ENCODE measurements at places on chromosomes 7 and 10.

GRCh38 chr7:26910221-26910620 lies 45.8 kb upstream of the SKAP2 start:
- no peak for DNase-seq

GRCh38 chr7:5395246-5395645 lies 28.4 kb downstream of the TNRC18 start:
- no peak for DNase-seq

- no peak for DNase-seq
Observed at GRCh38 chr10:94402843-94403379, 570 bp downstream of the TBC1D12 start.

DNA sequence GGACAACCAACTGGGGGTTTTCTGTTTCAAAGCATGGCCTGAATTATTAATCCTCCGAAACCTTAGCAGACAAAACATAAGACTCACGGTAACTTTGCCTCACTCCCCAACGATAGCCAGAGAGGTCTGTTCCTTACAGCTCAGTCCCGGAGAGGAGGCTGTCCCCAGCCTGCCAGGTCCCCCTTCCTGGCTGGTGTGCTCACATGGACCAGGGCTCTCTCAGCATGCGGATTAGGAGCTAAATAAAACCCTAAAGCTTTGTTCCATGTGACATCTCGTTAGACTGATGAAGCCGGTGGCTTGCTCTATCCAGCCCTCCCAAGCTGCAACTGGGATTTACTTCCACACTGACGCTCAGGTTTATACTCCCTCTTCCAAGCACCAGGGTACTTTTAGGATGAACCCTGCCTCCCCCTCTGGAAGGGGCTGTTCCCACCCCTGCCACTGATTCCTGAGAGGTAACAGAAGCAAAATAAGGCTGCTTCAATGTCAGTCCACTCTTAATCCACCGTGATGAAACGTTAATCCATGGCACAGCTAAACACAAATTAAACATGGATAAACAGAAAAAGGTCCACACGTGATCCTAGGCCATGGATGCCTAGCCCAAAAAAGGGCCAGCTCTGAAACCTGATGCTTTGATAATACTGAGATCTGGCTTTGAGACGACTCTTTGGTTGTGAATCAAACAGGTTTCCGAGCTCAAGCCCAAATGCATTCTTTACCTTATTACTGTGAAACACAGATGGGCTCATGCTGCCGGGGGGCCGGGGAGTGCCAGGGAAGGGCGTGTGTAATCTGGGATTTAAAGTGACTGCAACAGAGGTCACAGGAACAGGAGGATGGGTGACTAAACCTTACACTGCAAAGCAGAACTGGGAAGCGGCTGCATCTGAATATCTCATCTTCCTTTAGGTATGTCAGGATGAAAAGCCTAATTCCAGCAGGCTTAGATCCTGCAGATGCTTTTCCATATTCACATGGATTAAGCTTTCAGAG lies 86.2 kb downstream of the ZRANB1 start:
- no peak for DNase-seq

DNA sequence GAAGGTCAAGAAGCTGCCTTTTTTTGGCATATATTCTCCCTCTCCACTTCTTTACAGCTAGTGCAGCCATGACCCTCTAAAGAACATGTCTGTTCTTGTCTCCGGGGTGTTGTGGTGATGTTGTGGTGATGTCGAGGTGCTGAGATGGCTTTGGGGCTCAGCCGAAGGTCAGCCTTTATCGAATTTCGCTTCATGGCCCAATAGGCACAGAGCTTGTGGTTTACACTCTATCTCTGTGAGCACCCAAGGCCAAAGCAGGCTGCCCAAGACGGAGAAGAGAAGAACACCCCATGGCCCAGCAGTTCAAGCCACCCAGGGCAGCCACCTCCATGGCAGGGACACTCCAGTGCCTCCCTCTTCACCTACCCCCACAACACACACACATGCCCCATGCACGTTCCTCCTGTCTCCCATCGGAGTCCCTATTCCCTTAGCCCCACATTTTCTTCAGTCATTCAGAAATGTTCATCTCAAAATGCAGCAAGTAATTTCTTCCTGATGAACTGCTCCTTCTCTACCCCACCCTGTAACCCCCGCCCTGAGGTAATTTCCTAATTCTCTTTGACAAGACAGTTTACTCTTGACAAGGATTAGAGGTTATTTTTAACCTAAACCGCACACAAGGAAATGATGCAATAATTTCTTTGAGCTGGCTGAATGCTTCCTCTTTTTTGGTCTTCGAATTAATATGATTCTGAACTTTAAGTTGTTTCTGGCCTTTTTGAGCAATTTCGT lies 18.6 kb upstream of the ADRB1 start:
- DNase-seq, result peak; percentile 27

- DNase-seq, result no peak
Observed at GRCh38 chr10:69744971-69745370, 56.7 kb upstream of the COL13A1 start.

DNA sequence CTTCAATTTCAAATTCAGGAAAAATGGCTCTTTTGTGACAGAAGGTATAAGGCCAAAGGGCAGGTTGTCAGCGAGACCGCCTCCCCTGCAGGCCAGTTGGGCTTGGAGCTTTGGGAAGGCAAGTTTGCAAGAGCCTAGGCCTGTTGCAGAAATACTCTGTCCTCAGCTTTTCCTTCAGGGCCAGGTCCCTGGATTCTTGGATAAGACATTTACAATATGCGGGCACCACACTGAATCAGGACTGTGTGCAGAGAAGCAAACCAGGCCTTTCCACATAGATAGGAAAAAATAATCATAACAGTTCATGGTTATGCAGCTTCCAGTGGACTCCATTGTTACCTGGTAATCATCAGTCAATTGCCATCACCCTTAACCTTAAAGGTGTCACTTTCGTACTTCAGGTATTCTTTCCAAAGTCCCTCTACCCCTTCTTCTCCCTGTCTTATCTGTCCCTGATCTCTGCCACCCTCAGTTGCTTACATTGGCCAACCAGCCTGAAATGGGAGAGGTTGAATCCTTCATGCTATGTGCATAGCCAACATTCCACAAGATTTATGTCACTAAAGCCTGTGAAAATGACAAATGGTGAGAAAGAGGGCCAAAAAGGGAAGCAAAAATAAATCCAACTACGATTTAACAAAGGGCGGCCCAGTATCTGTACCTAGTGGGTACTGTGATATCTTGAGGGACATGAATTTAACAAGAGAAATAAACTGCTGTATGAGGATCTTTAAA lies 304.5 kb upstream of the NFE2L3 start:
- DNase-seq, result no peak

DNA sequence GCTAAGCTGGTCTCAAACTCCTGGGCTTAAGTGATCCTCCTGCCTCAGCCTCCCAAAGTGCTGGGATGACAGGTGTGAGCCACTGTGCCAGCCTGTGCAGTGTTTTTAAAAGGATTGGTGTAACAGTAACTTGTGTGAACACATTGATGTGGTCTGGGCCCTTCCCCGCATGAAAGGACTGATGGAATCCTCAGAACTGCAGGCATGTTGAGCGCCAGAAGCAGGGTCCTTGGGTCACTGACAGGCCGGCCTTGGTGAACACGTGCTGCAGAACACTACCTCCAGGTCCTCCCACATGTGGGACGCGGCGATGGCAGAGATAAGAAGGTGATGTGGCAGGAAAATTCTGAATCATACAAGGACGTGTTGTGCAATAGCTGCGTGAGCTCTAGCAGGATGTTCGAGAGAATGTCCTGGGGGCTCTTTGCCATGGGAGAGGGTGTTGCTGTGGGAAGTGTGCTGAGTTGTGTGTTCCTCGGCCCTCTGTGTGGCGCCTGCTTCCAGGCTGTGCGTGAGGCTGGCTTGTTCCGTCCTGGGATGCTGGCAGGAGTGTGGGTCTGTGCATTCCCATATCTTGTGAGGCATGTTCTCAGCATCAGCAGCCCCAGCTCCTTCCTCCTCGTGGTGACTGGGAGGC lies 68.2 kb downstream of the DNAJB6 start:
- DNase-seq, result peak; percentile 70

- no peak for DNase-seq
Observed at GRCh38 chr10:109126016-109126415, 797.3 kb downstream of the XPNPEP1 start.

- no peak for DNase-seq
Observed at GRCh38 chr10:70744617-70745143, 40.5 kb downstream of the TBATA start.

GRCh38 chr7:135684136-135684535 lies 21.8 kb downstream of the STMP1 start:
- no peak for DNase-seq

DNA sequence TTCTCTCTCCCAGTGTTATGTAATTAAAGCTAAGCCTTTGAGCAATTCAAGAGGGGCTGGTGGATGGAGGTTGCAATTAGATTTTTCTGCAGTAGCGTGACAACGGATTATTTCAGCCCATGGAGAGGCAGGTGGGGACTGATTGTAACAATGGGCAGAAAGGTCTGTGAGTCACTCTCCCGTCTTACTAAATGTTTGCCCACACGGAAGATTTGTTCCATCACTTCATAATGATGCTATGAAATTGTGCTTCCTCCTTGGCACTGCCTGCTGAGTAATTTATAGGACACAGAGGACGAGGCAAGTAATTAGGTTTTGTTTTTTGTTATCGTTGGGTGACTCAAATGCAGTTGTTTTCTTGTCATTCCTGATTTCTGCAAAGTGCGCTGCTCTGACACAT lies 594.5 kb upstream of the DPP6 start:
- no peak for DNase-seq

- DNase-seq, result no peak
Observed at GRCh38 chr7:22487978-22488642, 11.9 kb downstream of the STEAP1B start.

DNA sequence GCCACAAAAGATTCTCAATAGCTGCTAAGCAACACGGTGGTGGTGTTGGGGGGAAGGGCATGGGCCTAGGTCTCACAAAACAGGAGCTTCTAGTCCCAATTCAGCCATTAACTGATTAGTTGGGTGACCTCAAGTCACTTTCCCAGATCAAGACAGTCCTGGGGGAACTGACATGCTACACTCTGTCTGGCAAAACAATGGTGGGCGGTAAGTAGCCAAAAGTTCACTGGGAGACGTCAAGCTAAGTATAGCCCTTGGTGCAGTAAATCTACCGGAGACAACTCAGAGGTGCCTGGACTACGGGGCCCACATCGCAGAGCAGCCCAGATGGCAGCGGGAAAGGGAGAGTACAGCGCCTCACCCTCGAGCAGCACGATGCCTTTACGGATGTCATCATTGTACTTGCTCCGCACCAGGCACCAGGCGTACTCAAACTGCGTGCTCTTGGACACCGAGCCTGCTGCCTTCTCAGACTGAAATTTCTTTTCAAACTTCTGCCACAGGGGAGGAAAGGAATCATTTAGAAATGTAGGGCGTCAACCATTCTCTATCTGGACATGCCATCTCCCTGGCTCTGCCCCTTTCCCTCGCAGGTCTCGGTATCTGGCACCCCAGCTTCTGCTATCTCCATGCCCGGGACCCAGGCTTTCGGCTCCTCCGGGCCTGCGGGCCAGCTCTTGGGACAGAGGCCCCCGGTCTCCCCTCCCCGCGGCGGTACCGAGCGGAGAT lies 1.1 kb downstream of the FIS1 start:
- DNase-seq, result no peak

DNA sequence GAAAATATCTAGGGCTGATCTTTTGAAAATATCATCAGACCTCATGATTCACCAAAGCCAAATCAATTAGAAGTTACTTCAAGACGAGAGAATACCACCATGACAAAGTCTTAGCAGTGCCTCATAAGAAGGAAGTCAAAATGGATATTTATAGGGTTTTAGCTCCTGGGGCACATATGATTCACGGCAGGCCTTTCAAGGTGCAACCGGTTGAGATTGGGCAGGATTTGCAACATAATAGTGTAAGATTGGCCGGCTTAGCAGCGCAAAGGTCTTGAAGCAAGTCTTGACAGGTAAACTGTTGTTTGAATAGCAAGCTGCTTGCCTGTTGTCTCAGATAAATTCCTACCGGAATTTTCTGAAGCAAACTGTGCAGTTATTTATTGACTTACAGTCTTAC lies 17.5 kb downstream of the ADRB1 start:
- no peak for DNase-seq

- no peak for DNase-seq
Observed at GRCh38 chr10:12733271-12733670, 268.2 kb downstream of the CCDC3 start.

DNA sequence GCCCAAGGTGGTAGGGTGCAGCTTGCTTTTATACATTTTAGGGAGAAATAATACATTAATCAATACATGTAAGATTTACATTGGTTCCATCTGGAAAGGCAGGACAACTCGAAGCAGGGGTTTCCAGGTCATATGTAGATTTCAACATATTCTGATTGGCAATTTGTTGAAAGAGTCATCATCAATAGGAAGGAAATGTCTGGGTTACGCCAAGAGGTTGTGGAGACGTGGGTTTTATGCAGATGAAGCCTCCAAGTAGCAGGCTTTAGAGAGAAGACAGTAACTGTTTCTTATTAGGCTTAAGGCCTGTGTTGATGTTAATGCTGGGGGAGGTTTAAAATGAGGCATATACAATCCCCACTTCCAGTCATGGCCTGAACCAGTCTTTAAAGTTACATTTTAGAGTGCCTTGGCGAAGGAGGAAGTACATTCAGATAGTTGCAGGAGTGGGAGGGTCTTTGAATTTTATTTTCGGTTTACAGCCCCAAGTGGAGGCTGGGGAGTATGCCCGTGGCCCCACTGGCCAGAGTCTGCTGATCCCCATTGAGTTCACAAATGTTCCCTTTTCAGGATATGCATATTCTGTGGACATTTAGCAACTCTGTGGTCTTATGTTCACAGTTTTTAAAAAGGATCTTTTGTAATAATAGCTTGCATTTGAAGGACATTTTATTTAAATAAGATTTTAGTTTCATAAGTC lies 166.0 kb upstream of the GDF10 start:
- no peak for DNase-seq

DNA sequence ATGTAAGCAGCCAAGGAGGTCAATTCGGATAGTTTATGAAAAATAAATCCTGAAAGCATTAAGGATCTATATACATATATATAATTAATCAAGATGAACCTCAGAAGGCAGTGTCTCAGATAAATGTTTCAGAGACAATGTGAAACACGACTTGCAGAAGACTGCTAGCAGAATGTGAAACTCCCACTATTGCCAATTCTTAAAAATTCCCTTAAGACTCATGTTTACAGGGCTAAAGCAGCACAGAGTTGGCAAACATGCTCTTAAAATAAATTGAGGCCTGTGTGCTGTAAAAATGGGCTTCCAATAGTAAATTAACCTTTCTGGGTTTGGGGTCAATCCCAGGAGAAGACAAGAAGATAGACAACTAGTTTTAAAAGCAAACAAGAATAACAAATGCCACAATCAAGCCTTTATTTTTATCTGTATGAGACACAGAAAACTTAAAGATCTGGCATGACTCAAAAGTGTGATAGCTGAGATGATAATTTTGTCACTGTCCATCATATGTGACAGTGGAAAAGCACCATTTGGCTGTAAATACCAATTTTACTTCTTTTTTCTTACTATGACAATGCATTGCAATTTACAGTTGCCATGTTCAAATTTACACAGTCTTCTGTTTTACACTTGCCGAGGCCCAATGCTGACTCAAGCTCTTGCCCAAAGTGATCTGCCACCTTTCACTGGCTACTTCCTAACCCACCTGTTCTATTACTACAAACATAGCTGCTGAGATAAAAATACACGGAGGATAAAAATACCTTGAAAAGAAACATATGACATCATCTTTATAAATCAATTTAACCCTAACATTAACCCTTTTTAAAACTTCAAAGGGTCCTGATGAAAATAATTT lies 78.6 kb downstream of the CHCHD3 start:
- no peak for DNase-seq

- DNase-seq, result no peak
Observed at GRCh38 chr10:42935466-42935865, 141.4 kb upstream of the RET start.

- DNase-seq, result no peak
Observed at GRCh38 chr10:104446151-104446550, 92.5 kb downstream of the CFAP58 start.

Measured in fibroblast of the conjunctiva (primary cell).